ENCODE measurements at places on chromosomes 1 and 21.
A peak's percentile ranks its signal among the peaks of the same experiment; 100 is the strongest.

DNA sequence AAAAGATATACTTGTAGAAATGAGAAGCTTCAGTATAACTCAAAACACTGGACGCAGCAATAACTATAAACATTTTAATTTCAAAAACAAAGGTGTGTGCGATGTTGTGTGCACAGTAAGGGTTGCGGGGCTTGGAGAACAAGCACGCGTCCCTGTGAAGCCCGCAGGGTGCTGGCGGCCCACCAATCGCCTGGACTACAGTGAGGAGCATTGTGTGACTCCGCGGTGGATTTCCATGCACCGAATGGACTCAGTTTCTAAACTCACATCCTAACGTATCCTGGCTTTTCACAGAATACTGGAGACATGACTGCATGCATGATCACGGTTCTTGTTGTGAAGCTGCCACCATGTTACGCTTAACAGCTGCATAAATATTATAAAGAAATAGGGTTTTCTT, 33.0 kb downstream of the NTPCR start:
- no peak for DNase-seq

- peak; percentile 72 for DNase-seq
Measured at GRCh38 chr1:203625628-203626019, 1.0 kb upstream of the ATP2B4 start.

- no peak for DNase-seq
Measured at GRCh38 chr1:94980582-94981574, 54.0 kb upstream of the CNN3 start.

- DNase-seq = peak; percentile 45
Measured at GRCh38 chr1:53048960-53049573, 12.9 kb upstream of the PODN start.

GRCh38 chr1:173255214-173255813, 48.2 kb upstream of the TNFSF4 start:
- no peak for DNase-seq

GRCh38 chr21:44527156-44527982, 12.6 kb downstream of the KRTAP10-1 start:
- DNase-seq = no peak

- peak; percentile 76 for DNase-seq
Measured at GRCh38 chr1:239898062-239898730, 193.5 kb upstream of the FMN2 start.

DNA sequence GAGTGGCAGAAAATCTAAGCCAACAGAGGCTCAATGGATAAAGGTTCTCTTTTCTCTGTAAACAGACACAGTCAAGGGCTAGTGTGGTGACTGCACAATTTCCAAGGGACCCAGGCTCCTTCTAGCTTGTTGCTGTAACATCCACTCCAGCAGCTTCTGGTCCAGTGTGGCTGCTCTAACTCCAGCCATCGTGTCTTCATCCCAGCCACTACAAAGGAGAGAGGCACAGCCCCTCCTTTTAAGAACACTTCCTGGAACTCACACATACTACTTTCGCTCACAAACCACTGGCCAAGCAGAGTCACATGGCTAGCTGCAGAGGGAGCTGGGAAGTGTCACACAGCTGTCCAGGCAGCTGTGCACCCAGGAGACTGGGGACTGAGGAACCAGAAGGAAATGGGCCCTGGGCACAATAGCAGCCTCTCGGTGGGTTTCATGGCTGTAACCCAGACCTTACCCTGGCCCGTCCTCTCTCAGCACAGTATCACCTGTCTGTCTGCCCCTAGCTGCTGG, 188.6 kb upstream of the VAMP3 start:
- DNase-seq = no peak

DNA sequence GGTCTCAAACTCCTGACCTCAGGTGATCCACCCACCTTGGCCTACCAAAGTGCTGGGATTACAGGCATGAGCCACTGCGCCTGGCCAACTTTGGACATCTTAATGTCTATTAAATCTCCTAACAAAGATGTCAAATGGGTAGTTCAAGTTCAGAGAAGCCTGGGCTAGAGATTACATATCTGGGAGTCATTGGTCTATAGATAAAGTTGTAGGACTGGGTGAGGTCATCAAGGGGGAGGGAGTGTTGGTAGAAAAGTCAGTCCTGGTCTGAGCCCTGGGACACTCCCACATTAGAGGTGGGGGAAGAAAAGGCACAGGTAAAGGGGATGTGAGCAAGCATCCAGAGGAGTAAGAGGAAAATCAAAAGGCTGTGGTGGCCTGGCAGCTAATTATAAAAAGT, 6.6 kb downstream of the UBIAD1 start:
- DNase-seq = no peak

- no peak for DNase-seq
Measured at GRCh38 chr1:105337420-105337819, 1587.7 kb downstream of the AMY1C start.

DNA sequence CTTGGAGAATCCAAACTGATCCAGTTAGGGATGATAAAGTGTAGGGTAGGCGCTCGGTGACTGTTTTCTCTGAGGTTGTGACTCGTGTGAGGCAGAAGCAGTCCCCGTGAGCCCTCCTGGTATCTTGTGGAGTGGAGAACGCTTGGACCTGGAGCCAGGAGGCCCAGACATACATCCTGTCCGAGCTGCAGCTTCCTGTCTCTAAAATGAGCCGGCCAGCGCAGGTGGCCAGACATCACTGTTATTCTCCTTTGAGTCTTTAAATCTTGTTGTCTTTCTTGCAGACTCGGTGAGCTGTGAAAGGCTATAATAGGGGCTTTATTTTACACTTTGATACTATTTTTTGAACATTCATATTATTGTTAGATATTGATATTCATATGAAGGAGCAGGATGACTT, 12.3 kb downstream of the PCSK9 start:
- no peak for DNase-seq

DNA sequence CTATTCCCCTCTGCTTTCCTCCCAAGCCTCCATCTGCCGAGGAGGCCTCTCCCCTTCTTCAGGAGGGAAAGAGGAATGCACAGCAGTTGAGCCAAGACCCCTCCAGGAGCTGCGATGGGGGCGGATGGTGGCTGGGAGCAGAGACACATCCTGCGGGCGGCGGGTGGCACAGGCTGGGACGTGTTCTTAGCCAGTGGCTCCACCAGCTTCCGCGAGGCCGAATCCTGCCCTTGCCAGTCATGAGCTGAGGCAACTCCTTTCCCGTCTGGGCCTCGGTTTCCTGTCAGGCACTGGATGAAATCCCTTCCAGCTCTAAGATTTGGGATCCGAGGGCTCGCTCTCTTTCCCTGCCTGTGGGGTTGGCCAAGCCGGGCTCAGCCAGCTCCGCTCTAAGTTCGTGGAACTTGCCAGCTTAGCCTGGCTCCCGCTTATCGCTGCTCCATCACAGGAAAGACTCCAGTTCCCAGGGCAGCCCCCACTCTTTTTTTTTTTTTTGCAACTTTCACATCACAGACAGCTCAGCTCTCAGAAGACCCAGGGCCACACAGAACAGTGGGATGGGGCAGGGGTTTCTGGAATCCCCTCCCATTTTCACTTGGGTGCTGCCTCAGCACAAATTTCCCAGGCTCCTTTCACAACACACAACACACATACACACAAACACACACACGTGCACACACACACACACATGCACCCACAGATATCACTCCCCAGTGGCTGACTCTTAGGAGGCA, 506 bp downstream of the MYOM3 start:
- no peak for DNase-seq

DNA sequence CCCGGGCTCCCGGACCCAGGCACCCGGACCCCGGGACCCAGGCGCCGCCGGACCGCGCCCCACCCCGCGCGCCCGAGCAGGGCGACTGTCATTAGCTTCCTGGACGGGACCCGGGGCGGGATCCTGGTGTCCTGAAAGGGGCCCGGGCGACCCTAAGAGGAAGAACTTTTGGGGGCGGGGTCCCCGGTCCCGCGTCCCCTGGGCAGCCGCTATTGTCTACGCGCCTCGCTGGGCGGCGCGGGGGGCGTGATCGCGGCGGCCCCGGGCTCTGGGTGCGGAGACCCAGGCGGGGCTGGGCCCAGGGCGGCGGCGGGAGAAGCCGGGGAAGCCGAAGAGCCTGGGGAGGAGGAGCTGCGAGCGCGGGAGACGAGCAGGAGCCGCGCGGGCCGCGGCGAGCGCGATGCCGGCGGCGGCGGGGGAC, 465 bp downstream of the HUNK start:
- no peak for DNase-seq

- no peak for DNase-seq
Measured at GRCh38 chr1:168879896-168880734, 151.1 kb upstream of the DPT start.

DNA sequence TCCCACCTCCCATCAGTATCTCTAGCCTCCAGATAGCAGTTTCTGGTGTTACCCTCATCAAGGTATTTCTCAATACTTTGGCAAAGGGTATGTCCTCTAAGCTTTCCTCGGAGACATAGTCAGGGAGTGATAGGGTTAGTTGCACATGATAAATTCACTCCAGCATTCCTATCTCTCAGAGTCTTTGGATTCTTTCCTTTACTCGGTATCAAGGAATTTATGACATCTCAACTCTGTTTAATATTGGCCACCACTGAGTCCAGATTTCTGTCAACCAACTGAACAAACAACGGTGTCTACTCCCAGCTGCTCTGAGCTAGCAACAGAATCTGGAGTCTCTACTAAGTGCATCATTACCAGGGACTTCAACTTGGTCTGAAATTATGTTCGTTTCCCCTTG, 233.4 kb downstream of the TM2D1 start:
- DNase-seq = no peak

GRCh38 chr1:37197411-37197810, 163.1 kb upstream of the GRIK3 start:
- DNase-seq = no peak

DNA sequence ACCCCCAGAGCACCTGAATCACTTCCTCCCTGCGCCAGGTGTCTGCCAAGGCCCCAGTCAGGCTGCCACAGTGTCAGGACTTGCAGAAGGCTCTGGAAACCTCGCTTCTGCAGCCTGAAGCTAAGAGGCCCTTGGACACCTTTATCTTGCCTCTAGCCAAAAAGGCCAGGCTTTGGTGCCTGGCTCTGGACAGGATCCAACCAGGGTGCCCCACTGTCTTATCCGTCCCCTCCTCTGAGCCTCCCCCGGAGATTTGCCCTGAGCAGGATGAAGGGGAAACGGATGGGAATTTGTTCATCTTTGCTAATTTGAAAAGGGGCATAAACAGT, 12.8 kb upstream of the CLSTN1 start:
- DNase-seq = no peak

GRCh38 chr1:228664399-228664914, 70.8 kb upstream of the RHOU start:
- DNase-seq = peak; percentile 77

- DNase-seq = no peak
Measured at GRCh38 chr21:28734522-28735175, 258.0 kb downstream of the LTN1 start.

- no peak for DNase-seq
Measured at GRCh38 chr1:232891071-232891470, 59.3 kb upstream of the NTPCR start.

DNA sequence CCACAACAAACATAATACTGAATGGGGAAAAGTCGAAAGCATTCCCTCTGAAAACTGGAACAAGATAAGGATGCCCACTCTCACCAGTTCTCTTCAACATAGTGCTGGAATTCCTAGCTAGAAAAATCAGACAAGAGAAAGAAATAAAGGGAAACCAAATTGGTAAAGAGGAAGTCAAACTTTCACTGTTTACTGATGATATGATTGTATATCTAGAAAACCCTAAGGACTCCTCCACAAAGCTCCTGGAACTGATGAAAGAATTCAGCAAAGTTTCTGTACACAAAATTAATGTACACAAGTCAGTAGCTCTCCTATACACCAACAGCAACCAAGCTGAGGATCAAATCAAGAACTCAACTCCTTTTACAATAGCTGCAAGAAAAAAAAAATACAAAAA, 6.9 kb upstream of the F13B start:
- no peak for DNase-seq

- DNase-seq = no peak
Measured at GRCh38 chr1:39689635-39690034, 1.6 kb downstream of the HPCAL4 start.

- DNase-seq = no peak
Measured at GRCh38 chr1:26839339-26839722, 12.8 kb downstream of the ZDHHC18 start.

GRCh38 chr1:89935235-89935634, 59.7 kb upstream of the ZNF326 start:
- DNase-seq = peak; percentile 69

DNA sequence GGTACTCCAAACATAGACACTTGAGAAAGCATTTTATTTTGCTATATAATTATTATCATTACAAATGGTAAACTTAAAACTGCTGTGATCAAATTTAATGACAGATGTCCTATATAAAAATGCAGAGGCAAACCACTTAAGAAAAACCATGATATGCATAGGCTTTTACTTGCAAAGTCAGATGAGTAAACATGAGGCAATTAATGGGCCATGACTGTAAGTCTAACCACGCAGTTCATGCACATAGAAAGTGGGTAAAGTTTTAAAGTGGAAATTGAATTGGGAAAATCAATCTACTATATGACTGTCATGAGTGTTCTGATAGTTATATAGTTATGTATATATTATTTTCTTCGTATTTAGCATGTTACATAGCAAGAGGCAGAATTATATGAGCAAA, 219.2 kb downstream of the PTPRC start:
- DNase-seq = no peak

DNA sequence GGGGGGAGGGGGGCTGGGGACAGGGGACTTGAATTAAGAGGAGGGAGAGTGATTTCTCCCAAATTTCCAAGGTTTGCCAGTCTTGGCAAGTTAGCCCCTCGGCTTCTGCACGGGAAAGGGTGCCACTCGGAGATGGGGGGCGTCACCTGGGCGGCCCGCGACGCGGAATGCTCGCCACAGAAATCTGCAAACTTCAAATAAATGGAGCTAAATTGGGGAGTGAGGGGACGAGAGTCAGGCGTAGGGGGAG, 885 bp upstream of the SSBP3 start:
- no peak for DNase-seq

DNA sequence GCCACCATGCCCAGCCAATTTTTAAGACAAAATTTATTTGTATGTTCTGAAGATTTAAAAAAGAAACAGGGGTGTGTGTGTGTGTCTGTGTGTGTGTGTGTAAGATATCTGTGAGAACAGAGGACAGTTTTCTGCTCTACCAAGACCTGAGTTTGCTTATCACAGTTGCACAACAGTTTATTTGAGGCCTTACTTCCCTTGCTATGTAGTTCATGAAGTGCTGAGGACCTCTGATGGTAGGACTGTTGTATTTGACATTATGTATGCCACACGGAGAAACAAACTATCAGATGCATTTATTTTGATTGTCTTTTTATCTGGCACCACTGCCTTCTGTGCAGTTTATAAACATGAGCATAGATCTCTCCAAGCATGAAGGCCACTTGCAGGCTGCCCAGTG, 355.2 kb downstream of the PBX1 start:
- DNase-seq = peak; percentile 18
